Islet precursor cell (in vitro differentiated cells): ENCODE measurements at places on chromosomes 12 and 14.

- peak; percentile 16 for DNase-seq
These were observed 11.0 kb upstream of the PLEKHG3 start for GRCh38 chr14:64692986-64693809.

- DNase-seq: no peak
These were observed 9.6 kb upstream of the RNASE1 start for GRCh38 chr14:20811986-20812975.

- DNase-seq: no peak
These were observed 23.6 kb downstream of the PGAM5 start for GRCh38 chr12:132734206-132734605.

DNA sequence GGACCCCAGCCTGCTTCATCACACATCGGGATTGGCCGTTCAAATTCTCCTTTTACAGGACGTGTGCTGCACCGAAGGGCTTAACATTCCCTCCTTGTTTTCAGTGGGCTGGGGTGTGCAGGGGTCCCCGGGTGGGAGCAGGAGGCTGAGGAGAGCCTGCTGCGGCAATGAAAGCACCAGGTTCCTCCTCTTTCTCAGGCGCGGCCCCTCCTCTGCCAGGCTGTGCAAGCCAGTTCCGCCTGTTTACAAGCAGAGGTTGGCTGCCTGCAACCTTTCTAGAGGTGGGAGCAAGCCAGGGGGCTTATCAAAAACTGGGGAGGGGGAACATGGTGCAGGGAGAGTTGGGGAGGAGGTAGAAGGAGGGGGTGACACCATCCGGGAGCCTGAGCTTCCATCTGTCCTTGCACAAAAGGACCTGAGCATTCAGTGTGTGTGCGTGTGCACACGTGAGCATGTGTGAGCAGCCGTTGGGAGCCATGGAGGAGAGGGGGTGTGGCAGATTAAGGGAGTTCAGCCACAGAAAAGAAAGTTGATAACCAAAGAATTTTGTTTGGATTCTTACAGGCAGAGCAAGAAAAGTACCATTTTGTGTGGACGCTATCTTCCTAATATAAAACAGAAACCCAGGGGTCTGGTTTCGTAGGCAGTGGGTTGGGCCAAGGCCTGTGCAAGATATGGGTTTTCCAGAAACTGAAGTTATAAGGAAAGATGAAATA is 108.8 kb upstream of the RFLNA start:
- DNase-seq: no peak

DNA sequence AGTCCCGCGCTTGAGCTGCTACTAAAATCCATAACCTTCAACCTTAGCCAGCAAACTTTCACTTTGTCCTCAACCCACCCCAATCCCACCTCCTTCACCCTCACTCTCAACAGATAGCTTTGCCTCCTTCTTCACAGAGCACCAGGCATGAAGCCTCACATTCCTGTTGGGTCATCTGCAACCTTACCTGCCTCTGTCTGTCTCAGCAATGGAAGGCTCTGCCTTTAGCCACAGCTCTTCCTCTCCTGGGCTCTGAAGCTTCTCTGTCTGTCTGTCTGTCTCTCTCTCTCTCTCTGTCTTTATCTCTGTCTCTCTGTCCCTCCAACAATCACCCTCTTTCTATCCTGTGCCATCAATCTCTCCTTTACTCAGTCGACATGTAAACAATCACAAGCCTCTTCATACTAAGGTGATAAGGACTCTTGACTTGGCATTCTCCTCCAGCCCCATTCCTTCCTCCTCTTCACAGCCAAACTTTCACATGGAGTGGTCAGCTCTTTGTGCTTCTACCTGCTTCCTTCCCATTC is 220.8 kb downstream of the SPTSSA start:
- DNase-seq: no peak

GRCh38 chr12:115485503-115485902 is 792.0 kb downstream of the MED13L start:
- DNase-seq: peak; percentile 13

- DNase-seq: no peak
These were observed 215.1 kb downstream of the ASCL1 start for GRCh38 chr12:103172447-103173112.

DNA sequence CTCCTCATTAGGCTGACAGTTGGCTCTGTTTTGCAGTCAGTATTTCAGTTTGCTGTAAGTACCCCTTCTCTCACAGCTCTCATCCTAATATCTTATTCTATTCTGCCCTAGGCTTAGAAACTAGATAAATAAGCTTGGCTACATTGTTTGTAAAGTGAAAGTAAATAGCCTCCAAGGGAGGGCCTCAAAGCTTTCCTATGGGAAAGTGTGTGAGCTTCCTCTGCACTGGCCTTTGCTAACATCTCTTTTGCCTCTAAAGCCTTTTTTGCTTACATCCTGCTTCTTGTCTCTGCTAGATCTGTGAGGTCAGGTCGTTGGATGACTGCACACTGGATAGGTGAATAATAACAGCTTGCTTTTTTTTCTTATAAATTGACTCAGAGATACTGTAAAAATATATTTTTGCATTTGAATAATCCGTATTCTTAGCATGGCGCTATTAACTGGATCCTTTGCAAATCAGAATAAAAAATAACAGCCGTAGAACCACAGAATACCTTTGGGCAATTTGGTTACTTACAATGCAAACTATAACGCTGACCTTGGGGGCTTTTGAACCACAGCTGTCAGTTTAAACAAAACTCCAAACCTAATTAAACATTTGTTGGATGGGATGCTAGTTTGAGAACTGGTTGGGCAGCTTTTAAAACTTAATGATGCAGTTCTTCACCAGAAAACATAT is 55.1 kb downstream of the TTC6 start:
- DNase-seq: no peak

- no peak for DNase-seq
These were observed 43.6 kb upstream of the KCNH5 start for GRCh38 chr14:63088865-63089264.

- no peak for DNase-seq
These were observed 32.6 kb downstream of the DTX1 start for GRCh38 chr12:113088971-113089756.

- peak; percentile 59 for DNase-seq
These were observed 27.9 kb downstream of the CCNK start for GRCh38 chr14:99508896-99509629.

DNA sequence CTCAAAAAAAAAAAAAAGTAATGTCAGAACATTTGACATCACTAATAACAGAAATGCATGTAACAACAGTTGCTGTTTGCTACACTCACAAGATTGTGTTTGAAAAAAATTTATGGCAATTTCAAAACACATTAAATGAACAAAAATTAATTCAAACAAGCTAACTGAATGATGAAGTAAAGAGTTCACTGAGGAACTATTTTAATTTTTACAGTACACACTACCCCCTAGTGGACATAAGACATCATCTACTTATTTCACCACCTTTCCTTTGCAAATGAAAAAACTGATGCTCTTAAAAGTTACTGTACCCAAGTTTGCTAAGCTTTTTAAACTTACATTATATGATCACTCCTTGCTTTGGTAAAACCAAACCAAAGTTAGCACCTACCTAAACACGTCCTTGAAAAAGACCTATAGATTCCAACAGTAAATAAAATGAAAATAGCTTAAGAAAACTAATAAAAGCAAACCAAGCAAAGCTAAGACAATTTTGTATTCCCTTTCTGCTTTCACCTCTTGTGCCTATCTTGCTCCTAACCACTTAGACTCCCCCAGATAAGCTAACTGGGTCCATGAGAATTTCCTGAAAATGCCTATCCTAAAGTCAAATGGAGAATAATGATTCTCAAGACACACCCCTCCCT is 22.2 kb downstream of the UBE2N start:
- DNase-seq: no peak

DNA sequence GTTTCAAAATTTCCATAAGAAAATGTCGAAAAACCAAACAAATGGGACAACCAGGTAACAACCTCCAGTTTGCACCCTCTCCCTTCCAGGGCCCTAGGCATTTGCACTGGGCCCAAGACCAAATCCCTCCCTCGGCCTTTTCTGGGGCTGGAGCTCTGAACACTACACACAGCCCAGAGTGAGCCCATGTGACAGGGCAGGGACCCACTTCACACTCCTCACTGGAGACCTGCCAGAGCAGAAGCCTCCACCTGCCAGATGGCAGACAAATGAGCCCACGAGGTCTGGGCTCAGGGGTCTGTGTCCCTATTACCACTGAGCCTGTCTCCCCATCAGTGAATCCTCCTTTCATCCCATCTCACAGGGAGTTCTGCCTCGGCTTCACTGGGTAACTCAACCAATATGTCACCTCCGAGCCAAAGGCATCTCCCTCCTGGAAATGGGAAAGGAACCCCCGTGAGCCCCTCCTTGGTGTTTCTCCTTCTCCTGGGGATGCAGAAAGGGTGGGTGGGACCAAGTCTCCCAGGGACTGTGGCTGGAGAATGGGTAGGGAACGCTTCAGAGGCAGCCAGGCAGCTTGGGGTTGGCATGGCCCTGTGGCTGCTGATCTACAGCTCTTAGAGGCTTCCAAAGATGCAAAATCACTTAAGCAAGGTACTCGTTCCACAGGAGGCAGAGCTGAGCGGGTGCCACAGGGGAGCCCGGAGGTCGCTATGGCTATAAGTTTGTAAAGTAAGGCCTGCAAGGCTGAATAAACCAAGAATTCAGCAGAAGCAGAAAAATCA is 10.6 kb downstream of the VWF start:
- DNase-seq: peak; percentile 36

DNA sequence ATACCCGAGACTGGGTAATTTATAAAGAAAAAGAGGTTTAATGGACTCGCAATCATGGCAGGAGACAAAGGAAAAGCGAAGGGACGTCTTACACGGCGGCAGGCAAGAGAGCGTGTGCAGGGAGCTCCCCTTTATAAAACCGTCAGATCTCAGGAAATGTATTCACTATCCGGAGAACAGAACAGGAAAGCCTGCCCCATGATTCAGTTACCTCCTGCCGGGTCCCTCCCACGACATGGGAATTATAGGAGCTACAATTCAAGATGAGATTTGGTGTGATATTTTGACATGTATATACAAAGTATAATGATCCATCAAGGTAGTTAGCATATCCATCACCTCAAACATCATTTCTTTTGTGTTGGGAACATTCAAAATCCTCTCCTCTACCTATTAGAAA is 2.3 kb upstream of the CDCA4 start:
- no peak for DNase-seq

- DNase-seq: peak; percentile 88
These were observed at the start of gene PPP1R3E for GRCh38 chr14:23302290-23303225. TSS of gene PPP1R3E (minus strand) at chr14:23302859. CDS start at chr14:23302576, 283 bp downstream.

GRCh38 chr14:81177225-81177624 is 43.5 kb downstream of the GTF2A1 start:
- no peak for DNase-seq

GRCh38 chr14:22668417-22668816 is 24.3 kb upstream of the OR6J1 start:
- DNase-seq: no peak

GRCh38 chr14:54172562-54172961 is 215.9 kb upstream of the BMP4 start:
- no peak for DNase-seq

- DNase-seq: no peak
These were observed 934 bp upstream of the DCN start for GRCh38 chr12:91183551-91183950.

GRCh38 chr12:91384366-91384765 is 201.7 kb upstream of the DCN start:
- no peak for DNase-seq

DNA sequence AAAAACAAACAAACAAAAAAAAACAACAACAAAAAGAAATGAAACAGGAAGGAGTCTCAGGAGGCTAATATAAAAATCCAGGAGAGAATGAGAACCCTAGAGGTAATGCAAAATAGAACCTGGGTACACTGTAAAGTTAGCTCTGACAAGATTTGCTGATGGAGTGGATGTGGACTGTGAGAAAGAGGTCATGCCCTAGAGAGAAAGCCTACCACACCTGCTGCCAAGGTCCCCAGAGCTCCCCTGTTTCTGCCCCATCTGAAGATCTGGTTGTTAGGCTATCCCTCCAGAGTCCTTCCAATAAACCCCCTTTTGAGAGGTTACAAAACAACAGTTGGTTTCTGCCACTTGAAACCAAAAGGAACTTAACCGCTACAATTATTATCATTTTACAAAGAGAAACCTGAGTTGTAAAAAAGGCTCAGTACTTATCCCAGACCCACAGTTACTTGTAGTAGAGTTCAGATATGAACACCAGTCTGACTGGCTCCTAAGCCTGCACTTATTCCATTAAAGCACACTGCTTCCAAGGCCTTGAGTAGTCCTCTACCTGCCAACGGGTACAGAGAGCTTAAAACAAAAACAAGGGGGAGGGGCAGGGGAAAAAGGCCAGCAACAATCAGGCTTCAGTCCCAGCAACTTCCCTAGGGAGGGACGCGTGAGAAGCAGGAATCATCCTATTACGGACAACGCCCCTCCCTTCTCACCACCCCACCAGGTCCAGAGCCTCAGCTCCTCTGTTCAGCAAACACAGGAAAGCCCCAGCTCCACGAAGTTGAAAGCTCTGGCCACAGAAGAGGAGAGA is 27.7 kb downstream of the PPP1R13B start:
- DNase-seq: peak; percentile 89

GRCh38 chr14:91089958-91090535 is 23.8 kb upstream of the DGLUCY start:
- no peak for DNase-seq

- DNase-seq: no peak
These were observed 509.6 kb downstream of the NOVA1 start for GRCh38 chr14:26088275-26088674.

- DNase-seq: no peak
These were observed 6.4 kb downstream of the ATN1 start for GRCh38 chr12:6934110-6934509.

- DNase-seq: peak; percentile 90
These were observed 110.1 kb upstream of the TMEM132D start for GRCh38 chr12:130013771-130014484.

DNA sequence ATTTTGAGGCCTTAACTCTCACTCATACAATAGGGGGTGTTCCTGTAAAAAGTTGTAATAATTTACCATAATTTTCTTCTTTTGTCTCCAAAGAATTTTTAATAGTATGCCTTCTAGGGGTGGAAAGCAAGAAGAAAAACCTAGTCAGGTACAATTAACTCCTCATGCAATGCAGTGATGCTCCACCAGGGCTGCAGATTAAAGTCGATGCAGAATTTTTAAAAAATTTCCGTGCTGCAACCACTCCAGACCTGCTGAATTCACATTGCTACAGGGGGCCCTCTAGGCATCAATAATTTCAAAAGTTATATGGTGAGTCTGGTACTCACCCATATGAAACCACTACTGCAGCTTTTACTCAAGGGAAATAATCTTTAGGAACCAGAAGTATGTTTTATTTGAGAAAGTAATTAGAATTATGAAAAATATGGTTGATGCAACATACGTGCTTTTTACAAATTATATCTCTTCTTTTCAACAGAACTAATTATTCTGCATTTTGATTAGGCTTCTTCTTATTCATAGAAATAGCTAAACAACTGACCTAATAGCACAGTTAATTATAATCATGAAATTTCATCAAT is 353.2 kb downstream of the BCAT1 start:
- DNase-seq: no peak

DNA sequence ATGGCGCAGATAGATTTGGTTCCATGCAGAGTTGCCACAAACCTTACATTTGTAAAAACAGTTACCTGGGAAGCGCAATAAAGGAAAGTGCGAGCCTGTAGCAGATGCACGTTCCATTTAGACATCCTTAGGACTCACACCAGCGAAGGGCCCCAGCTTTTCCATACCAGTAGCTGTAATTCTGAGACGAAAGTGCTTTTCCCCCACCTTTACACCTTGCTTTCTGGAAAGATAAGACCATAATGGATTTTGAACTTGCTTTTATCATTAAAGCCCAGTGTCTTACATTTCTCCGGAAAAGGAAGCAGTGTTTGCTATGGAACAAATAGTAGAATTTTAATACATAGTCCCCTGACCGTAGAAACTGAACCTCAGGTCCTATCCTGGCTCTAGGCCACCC is 616 bp upstream of the CCDC77 start:
- no peak for DNase-seq
